Activated CD4-positive, alpha-beta T cell treated with anti-CD3 and anti-CD28 coated beads, Interleukin-2, amount 10 ng/mL, durations not matched to agents 24 days and 14 days (primary cell): ENCODE measurements at places on chromosomes 5 and 9.

DNA sequence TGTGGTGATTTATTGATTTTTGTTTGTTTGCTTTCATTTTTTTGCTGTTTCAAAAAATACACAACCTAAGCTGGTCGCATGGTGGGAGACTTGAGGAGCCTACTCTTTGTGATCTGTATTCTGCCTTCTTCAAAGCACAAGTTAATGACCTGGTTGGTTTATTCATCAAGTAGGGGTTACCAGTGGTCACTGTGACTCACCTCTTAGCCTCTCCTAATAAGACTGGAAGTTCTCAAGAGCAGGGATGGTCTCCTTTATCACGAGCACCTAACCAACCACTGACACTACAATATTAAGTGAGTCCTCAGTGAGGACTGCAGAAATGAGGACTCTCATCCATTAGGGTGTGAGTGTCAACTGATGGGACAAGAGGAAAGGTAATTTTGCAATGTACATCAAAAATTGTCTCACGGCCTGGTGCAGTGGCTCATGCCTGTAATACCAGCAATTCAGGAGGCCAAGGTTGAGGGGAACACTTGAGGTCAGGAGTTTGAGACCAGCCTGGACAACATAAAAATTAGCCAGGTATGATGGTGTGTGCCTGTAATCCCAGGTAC is 13.6 kb upstream of the MTMR12 start:
- DNase-seq: no peak

DNA sequence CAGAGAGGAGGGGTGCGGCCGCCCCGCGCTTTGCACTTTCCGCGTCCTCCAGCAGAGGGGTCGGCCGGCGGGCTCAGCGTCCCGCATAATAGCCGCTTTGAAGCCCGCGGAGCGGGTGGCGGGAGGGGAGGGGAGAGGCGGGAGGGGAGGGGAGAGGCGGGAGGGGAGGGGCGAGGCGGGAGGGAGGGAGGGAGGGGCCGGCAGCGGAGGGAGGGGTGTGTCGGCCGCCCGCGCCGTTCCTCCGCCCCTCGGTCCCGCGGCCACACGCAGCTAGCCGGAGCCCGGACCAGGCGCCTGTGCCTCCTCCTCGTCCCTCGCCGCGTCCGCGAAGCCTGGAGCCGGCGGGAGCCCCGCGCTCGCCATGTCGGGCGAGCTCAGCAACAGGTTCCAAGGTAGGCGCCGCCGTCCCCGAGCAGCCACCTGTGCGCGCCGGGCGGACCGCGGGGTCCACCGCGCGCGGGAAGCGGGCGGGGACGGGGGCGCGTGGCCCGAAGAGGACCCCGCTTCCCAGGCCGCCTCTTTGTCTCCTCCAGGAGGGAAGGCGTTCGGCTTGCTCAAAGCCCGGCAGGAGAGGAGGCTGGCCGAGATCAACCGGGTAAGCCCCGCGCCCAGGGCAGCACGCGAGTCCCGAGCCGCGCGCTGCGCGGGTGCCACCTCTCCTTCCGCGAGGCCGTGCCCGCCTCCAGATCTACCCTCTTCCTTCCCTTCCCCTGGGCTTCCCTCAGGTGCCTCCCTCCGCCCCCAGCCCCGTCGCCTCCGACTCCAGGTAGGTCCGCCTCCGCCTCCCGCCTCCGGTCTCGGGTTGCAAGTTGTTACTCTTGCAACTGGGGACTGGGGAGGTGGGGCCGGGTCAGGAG is at the start of gene AIF1L:
Gene AIF1L, plus strand, starts transcription at position 263 of the 857 bp plus-strand sequence. Its CDS starts 99 bp downstream, at position 362.
- peak; percentile 65 for DNase-seq

- no peak for DNase-seq
These were observed 25.8 kb downstream of the UGT3A2 start for GRCh38 chr5:36040651-36041536.

DNA sequence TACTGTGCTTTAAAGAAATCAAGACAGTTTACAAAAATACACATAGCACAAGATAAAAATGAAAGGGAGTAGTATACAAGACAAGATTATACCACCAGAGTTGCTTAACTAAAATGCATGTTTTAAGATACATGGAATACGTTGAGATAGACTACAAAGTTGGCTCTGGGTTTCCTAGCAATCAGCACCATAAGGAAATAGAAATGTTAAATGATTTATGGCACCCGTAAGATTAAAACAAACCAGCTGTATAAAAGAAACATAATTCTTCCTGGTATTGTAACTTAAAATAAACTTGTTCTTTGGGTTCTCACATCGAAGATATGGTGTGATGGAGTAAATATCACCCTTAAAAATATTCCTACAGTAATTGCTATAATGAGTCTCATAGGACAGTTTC is 9.9 kb upstream of the CSNK1G3 start:
- no peak for DNase-seq

DNA sequence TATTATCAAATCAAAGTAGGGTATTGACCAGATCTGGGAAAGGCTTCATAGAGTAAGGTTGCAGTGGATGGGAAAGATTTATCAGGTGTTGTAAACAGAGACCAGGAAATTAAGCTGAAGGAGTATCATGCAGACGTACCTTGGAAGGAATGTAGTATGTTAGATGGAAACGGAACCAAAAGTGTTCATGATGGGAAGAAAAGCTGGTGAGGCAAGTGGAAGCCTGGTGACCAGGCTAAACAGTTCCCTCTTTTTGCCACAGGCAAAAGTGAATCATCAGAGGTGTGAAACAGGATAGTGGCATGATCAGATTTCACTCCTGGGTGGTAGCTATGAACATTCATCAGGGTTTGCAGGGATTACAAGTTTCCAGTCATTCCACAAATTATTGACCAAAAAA is 780.1 kb upstream of the DMAC1 start:
- DNase-seq: no peak

GRCh38 chr5:65290677-65291076 is 191.0 kb downstream of the ADAMTS6 start:
- DNase-seq: no peak

DNA sequence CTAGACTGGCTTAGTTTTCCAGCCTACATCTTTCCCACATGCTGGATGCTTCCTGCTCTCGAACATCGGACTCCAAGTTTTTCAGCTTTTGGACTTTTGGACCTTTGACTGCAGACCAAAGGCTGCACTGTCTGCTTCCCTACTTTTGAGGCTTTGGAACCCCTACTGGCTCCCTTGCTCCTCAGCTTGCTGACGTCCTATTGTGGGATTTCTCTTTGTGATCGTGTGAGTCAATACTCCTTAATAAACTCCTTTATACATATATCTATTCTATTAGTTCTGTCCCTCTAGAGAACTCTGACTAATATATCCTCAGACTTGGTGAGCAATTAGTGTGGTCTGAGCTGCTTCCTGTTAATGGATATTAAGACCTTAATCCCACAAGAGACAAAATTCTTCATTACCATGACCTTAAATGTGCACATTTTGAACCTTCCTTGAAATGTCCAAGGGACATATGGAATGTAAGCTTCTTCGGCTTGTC is 752.9 kb downstream of the CDH18 start:
- DNase-seq: no peak

DNA sequence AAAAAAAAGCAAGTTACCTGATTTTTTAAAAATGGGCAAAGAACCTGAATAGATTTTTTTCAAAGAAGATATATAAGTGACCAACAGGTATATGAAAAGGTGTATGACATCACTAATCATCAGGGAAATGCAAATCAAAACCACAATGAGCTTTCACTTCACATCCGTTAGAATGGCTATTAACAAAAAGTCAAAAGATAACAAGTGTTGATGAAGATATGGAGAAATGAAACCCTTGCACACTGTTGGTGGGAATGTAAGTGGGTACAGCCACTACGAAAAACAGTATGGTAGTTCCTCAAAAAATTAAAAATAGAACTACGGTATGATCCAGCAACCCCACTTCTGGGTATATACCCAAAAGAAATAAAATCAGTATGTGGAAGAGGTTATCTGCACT is 134.8 kb downstream of the UGCG start:
- no peak for DNase-seq

DNA sequence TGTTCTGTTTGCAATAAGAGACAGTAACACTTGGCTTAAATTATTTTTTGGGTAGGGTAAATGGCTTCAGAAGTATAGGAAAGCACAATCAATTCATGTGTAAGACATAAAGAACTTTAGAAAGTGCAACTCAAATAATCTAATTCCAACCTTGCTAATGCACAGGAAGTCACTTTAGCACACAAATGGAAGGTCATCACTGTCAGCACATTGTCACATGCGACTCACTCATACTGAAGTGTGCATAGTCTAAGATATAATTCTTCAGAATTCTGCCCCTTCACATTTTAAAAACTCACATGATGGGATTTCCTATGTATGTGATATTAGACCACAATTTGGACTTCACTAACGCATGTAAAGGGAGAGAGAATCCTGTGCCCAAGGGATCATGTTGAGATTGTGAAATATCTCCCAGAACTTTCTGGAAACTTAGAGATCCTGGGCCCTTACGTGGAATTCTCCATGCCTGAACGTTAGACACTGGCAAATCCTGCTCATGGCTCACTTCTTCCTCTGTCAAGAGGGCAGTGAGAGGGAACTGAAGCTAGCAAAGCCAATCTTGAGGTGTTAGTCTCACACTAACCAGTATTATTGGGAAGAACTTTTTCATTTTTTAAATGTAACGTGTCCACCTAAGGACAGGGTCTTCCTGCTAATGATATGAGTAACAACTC is 403.2 kb upstream of the PTGER4 start:
- DNase-seq: peak; percentile 60

DNA sequence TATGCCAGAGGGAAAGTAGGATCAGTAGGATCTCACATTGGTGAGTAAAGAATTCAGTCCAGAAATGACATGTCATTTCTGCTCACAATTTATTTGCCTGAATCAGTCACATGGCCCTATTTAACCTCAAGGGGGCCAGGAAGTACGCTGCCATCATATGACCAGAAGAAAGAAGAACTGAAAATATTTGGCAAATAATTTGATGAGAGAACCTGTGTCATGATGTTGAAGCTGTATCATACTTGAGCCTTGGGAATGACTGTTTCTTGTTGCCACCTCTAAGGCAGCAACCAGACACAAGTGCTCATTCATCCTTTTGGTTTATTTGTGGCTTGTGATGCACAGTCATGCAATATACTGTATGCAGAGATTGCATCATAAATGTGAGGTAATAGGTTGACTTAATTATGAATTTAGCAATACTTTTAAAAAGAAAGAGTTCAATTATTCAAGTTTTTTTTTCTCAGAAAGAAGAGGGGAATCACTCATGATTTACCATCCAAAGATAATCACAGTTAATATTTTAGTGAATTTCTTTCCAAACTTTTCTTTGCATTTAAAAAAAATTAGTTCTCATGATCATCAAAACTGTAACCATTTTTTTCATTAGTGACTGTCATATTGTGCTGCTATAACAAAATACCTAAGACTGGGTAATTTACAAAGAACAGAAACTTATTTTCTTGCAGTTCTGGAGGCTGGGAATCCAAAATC is 8.2 kb upstream of the ZFYVE16 start:
- no peak for DNase-seq
